ENCODE measurements at places on chromosomes 3 and 15.

DNA sequence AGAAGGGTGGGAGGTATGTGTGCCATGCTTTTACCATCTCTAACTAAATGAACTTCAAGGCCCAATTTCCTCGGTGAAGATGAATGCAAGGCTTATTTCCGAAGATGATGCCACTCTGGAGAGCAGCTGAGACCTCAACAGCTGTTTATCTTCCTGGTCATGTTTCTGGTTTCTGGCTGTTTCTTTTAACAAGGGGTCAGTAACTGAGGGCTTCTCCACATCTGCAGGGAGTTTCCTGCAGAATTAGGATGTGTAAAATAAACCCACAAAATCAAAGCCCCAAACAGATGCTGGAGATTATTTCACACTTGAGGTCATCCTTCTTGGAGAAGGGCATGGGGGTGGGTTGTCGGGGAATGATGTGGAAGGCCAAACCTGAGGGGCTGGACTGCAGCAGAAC, 220.3 kb downstream of the THSD4 start:
- no peak for DNase-seq

DNA sequence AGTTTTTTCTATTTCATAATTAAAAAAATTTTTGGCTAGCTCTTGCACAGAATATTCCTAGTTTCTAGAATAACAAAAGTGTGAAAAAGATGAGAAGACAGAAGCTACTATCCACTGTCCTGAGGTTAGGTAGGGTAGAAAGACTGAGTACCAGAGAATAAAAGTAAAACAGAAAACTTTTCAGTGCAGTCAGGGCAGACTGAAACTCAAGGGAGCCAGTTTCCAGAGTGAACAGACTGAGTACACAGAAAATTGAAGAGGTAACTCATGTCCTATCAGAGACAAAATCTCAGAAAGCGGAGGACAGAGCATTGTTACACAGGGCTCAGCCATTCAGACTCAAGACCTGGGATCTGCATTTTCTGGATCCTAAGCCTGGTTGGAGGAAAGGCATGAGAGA, 8.8 kb upstream of the FBXO40 start:
- no peak for DNase-seq

DNA sequence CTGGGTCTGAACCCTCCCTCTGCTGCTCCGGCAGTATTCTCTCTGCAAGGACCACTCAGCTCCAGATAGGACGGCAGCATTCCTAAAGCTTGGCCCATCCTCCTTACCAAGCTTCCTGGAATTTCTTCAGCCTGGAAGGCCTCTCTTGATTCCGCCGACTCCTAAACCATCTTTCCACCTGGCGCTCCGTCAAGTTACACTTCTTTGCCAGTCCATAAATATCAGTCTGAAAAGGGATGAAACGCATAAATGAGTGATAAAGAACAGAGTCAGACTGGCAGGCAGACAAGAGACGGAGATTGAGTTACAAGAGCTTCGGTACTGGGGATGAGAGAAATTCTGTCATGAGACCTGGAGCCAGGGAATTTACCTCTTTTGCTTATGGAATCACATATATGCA, 44.3 kb downstream of the CERS3 start:
- DNase-seq = no peak

DNA sequence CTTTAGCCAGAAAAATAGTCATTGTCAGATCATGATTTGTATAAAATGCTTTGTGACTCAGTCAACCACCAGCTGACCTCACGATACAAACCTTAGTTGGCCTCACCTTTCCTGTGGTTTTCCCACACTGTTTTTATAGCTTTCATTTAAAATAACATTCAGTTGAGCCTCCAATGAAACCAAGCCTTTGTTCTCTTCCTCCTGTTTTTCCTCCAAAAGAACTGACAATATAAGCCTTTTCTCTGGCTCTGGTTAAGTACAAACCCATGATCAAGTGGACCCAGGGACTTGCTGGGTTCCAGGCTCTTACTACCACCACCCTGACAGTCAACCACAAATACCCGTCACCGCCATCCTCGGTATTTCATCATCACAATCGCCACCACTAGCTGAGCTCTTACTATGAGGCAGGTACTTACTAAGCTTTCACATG, 81.7 kb downstream of the TAMM41 start:
- no peak for DNase-seq

DNA sequence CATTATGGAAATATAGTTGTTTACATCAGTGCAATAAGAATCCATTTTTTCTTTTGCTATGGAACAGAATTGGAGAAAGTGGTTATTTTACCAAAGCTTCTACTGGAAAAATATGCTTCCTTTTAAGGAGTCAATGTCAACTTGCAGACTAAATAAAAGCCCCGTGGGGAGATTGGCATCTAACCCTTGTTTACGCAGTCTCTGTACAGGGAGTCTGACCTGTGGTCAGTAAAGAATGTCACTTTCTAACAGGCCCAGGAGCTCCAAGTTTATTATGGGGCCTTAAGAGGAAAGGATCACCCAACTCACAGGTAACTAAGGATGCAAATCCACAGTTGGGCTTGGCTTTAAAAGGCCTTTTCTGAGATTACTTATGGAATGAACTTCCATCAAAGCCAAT, 1751.2 kb downstream of the SI start:
- no peak for DNase-seq

- DNase-seq = no peak
Measured at GRCh38 chr3:59558906-59559720, 509.3 kb upstream of the CFAP20DC start.

Data from cerebellar nuclear complex (tissue), 1 donor.